ENCODE measurements at places on chromosomes 4 and X.

GRCh38 chrX:130095249-130096030, 14.9 kb downstream of the ELF4 start:
- no peak for DNase-seq

- DNase-seq: no peak
Observed at GRCh38 chrX:66638591-66639500, at the start of gene EDA2R. EDA2R (minus strand) TSS chrX:66639078; CDS start chrX:66616020, 23,058 bp downstream.

DNA sequence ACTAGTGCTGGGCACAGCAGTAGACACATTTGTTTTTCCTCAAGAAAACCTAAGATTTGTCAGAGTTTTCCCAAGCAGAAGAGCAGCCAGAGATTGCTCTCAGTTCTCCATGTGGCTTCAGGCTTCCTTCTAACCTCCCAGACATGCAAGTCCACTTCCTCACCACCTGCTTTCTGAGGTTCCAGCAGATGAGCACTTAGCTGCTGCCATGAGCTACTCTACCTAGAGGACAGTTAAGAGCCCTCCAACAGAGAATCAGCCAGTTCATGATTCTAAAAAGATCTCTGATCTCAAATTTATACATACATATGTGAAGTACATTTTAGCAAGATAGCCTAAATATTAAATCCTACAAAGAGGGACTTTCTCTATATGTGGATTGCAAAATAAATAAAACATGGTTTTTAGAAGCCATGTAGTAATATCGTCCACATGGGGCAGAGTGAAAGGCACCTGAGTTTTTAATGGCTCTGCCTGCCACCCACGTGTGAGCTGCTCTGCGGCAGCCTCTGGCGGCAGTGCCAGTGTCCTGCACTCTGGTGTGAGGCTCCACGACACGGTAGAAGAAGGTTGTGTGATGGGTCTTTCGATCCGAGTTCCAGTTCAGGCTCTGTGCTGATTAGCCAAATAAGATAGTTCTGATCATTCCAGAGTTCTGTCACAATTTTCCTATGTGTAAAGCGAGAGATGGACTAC, 10.3 kb downstream of the CYP4V2 start:
- no peak for DNase-seq

- DNase-seq: no peak
Observed at GRCh38 chrX:66635360-66635759, 3.5 kb downstream of the EDA2R start.

DNA sequence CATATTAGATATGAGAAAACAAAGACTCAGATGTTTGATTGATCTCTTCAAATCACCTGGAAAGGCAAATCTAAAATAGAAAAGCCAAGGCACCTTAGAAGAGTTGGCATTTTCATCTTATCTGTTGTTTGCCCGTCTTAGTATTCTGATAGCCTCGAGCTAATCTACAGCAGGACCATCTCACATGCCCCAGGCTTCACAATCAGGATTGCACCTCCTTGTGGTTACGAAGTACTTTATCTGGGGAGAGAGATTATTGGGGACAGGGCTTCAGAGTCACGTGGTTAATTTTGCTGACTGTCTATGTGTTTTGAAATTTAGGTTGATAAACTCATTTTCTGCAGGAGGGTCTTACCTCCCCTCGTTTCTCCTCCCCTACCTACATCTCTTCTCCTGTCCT, 313.1 kb upstream of the ANXA10 start:
- DNase-seq: no peak

DNA sequence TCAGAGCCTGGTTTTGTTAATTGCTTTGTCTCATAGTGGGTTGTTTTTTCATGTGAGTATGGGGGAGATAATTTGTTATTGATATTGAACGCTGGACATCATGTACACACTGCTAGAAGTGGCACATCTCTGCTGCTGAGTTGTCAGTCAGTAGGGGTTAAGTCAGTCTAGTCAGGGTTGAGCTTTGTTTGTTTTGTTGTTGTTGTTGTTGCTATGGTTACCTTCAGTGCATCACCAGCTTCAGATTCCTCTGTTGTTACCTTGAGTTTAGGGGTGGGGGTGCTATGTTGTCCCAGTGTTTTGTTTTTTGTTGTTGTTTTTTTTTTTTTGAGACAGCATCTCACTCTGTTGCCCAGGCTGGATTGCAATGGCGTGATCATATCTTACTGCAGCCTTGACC, 9.9 kb downstream of the YIPF6 start:
- no peak for DNase-seq

- DNase-seq: no peak
Observed at GRCh38 chr4:174595141-174595929, 73.0 kb upstream of the HPGD start.

GRCh38 chrX:13142891-13143290, 98.5 kb upstream of the FAM9C start:
- no peak for DNase-seq

DNA sequence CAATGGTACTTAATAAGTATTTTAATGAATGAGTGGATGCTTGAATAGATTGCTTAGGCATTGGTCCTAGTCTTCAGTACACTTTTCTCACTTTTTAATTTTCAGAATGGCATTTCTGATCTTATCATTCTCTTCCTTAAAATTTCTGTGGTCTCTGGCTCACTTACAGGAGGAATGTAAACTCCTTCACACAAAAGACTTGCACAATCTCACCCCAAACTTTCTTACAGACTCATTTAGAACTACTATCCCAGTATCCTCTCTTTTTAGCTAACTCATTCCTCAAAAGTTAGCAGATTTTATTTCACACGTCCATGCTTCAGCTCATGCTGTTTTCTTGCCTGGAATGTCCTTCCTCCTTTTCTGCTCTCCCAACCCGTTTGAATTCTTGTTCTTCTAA, 350.1 kb downstream of the GRXCR1 start:
- no peak for DNase-seq

GRCh38 chr4:105715692-105716278, 7.2 kb downstream of the GSTCD start:
- DNase-seq: peak; percentile 33

DNA sequence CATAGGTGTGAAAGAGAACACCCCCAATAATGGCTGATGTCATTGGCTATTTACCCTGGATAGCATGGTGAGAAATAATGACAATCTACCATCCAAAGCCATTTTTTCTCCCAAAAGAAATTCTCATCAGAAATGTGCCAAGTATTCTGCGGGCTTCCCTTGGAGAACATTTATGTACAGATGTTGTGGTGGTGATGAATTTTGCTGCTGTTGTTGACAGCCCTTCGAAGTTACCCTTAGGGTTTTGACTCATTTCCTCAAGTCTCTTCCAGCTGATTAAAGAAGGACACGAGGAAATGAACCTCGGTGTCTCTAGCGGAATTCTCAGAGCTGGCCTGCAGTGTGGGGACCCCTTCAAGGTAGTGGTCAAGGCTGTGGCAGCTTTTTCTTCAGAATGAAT, 3.4 kb downstream of the KIT start:
- DNase-seq: no peak

GRCh38 chr4:145784036-145784435, 104.1 kb downstream of the C4orf51 start:
- DNase-seq: no peak

GRCh38 chr4:26842911-26843310, 17.7 kb upstream of the STIM2 start:
- DNase-seq: no peak

DNA sequence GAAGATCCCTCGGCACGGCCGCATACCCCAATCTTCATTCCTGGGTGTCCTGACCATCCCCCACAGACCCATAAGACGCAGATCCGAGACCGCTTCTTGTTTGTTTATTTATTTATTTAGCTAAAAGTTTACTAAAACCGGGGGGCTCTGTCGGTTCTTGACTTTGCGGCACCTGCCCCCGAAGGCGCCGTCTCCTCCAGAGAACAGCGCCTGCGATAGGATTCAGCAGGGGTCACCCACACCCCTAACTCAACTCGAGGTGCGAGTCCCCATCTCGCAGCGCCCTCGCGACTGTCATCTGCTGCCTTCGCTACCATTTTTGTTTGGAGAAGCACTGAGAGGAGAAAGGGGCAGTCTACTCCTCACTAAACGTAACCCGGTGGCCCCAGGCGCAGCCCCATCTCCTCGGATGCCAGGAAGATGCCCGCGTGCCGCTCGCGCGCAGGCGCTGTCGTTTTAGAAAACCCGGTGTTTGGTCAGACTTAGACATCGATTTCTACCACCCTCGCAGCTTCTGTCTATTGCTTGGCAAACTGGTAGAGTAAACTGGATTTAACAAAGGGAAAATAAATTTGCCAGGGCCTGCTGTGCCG, 18.9 kb upstream of the GPR101 start:
- peak; percentile 48 for DNase-seq

- DNase-seq: no peak
Observed at GRCh38 chr4:183772361-183772760, 113.3 kb downstream of the TRAPPC11 start.

DNA sequence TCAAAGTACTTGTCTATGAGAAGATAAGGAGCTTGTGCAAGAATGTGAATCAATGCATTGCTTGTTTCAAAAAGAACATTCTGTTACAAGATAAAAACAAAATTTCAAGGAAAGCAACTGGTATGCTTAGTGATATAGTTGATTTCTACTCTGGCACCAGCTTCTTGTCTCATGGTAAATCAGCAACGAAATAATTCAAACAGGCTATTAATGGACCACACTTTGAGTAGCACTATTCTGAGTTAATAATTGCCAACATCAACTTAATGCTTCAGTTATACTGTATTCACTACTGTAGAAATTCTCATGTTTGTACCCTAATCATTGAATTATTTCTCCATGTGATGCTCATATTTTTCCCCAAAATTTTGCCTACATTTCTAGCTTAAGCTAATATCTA, 252.6 kb downstream of the NDST4 start:
- no peak for DNase-seq

DNA sequence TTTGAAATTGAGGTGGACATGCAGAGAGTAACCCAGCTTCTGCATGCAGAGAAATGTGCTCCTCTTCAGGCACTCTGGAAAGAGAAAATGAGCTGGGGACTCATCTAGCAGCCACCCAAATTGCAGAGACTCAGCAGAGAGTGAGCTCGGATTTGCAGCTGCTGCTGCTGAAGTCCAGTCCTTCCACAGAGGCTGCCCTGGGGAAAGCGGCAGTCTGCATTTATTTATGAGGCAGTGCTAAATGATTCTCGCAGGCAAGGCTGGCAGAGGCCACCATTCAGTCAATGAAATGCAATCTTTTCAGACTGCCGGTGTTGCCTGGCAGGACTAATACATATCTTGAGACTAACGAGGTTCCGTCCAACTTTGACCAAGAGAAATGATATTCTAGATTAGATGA, 404.8 kb downstream of the NLGN4X start:
- no peak for DNase-seq

- no peak for DNase-seq
Observed at GRCh38 chrX:111624169-111624568, 56.8 kb upstream of the ALG13 start.

DNA sequence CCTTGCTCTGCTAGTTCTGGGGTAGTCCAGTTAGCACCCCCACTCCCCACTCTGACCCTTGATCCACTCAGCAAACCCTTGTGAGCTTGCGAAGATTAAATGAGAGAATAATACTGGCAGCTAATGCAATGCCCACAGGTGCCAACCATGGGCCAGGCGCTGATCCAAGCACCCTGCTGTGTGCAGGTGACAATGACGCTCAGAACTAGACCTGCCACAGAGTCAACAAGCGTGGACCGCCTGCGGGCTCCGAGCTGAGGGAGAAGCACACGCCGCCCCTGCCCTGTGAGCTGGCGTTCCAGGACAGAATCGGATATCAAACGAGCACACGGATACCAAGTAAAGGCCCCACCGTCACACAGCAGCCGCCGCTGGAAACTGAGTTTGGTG, 129.2 kb downstream of the FAM53A start:
- DNase-seq: peak; percentile 52

- DNase-seq: no peak
Observed at GRCh38 chr4:74483226-74483911, 38.4 kb downstream of the AREG start.

DNA sequence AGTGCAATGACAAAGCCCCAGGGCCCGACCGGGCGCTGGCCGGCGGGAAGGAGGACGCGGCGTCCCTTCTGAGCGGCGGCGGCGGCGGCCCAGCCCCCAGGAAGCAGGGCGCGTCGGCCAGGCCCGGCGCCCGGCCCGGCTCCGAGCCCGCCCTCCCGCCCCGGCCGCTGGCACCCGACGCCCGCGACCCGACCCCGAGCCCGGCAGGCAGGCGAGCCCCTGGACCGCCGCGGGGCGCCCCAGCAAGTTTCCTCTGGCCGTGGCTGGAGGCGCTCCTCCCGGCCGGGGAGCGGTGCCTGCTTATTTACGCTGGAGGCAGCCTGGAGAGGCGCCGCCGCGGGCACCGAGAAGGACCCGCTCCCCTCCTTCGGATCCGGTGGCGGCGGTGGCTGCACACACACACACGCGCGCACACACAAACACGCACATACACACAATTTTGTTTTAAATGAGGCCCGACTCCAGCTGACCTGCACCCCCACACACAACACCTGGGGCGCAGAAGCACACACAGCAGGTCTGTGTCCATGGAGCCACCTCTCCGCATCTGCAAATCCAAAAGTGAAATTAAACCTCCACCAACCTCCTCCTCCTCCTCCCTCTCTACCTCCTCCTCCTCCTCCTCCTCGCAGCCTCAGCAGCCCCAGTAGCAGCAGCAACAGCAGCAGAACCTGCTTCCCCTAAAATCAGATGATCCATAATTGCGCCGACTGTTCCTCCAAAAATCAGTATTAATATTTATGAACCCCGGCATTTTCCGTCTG, 669 bp downstream of the IRF2 start:
- DNase-seq: no peak

- DNase-seq: no peak
Observed at GRCh38 chrX:148333989-148334388, 166.4 kb upstream of the AFF2 start.

- no peak for DNase-seq
Observed at GRCh38 chrX:107119283-107119682, 661 bp upstream of the RBM41 start.

- DNase-seq: no peak
Observed at GRCh38 chr4:1715002-1715758, 3.1 kb upstream of the SLBP start.

- no peak for DNase-seq
Observed at GRCh38 chr4:145557720-145558119, 61.5 kb upstream of the MMAA start.

GRCh38 chrX:24782011-24782410, 88.3 kb downstream of the POLA1 start:
- DNase-seq: no peak

DNA sequence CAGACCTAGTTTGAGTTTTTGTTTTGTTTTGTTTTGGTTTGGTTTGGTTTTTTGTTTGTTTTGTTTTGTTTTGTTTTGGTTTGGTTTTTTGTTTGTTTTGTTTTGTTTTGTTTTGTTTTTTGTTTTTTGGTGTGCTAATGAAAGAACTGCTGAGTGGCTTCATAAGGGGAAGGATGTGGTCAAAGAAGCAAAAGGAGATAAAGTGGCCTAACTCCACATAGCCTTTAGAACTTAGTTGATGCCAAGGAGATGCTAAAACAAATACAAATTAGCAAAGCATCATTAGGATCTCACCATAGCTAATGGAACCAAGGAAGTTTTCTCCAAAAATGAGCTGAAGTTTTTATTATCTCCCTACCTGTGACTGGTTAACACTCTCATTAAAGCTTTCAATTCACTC, 44.6 kb upstream of the TMEM164 start:
- no peak for DNase-seq
